Activated naive CD4-positive, alpha-beta T cell (primary cell): ENCODE measurements at places on chromosomes 1 and 21.

DNA sequence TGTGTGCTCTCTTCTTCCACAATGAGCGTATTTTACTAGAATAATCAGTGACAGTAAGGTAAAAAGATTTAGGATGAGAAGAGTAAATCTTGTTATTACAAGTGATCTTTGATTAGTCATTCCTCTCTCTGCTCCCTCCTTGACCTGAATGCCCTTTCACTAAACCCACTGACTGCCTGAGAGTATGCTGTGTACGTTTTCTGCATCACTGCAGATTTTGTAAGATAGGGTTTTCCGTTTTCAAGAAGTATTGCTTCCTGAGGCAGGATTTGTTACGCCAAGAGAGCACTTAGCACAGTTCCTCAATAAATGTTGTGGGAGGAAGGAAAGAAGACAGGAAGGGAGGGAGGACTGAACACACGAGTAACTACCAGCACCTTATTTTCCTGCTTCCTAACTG lies 7.7 kb upstream of the LAMB3 start:
- DNase-seq, result no peak

GRCh38 chr1:155210314-155211104 lies 2.0 kb downstream of the MTX1 start:
- no peak for DNase-seq

GRCh38 chr1:107365527-107366240 lies 224.8 kb downstream of the NTNG1 start:
- no peak for DNase-seq

GRCh38 chr1:240462766-240463395 lies 149.1 kb downstream of the GREM2 start:
- DNase-seq, result no peak

- no peak for DNase-seq
Measured at GRCh38 chr1:108947871-108948525, 15.3 kb downstream of the CLCC1 start.

GRCh38 chr1:203286161-203286984 lies 18.9 kb upstream of the BTG2 start:
- no peak for DNase-seq

GRCh38 chr1:61173118-61173517 lies 90.8 kb downstream of the NFIA start:
- no peak for DNase-seq

GRCh38 chr1:96538111-96538641 lies 183.4 kb upstream of the PTBP2 start:
- DNase-seq, result no peak

- no peak for DNase-seq
Measured at GRCh38 chr1:67682659-67683197, 2.3 kb upstream of the GADD45A start.

DNA sequence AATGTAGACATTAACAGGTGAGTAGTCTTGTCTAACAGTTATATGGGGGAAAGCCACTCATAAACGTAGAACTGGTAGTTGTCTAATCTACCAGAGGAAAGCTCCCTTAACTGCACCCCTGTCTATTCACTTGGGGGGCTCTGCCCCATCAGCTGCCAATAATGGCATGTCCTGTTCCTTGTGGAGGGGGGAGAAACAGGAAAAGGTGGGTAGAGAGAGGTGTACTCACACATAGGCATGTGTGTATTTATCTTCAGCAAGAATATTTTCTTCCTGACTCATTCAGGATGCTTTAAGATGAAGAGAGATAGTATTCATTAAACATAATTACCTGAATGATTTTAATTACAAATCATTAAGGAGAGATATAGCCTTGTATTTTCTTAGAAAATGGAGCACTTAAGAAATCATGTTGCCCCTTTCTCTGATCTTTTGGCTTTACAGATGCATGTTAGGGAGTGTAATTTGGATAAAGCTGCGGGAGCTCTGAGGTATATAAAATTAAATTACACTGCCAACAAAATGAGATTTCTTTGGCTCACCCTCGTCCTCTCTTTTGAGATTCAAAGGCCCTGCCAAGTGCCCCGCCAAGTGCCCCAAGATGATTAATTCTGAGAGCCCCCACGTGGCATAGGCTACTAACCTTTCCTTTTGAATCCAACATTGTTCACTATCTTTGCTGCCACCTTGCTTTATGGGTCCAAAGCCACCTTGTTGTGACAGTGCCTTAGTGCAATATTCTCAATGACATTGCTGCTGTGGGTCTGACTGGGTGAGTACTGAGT lies 286.3 kb upstream of the LYPLAL1 start:
- no peak for DNase-seq

DNA sequence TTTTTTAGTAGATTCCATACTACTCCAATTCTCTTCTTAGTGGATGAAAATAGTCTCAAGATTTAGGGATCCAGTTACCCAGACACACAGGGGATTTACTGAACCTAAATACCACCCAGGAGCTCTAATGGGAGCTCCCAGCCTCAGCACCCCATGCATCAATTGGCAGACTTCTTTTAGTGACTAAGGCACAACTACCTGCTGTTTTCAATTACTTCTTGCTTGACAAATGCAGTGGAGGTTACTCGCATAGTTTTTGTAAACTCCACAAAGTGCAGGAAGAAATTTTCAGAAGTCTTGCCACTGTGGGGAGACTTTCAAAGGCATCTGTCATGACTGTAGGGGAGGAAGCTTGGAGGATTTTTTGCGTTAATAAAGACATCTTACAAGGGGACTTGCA lies 35.5 kb upstream of the MAP10 start:
- no peak for DNase-seq

- DNase-seq, result no peak
Measured at GRCh38 chr1:201708085-201708512, 120.9 kb upstream of the IPO9 start.

GRCh38 chr1:47918257-47918867 lies 78.8 kb downstream of the TRABD2B start:
- no peak for DNase-seq

DNA sequence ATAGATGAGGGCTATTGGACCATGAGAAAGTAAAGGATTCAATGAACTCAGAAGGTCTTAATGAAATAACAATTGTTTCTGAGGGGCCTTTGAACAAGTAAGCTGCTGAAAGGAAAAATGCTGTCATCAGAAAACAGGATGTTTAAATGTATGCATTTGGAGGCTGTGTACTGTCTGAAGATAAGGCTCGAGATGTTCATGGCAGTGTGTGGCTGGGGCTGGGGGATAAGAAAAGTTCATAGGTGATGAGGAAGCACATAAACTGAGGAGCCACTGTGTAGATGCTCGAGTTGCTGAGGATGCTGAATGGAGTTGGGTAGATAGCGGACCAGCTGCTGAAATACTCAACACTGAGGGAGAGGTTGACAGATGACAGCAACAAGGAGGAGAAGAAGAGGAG lies 17.8 kb downstream of the THEM4 start:
- no peak for DNase-seq
